Non-pigmented ciliary epithelial cell (primary cell): ENCODE measurements at places on chromosomes 2 and 18.

DNA sequence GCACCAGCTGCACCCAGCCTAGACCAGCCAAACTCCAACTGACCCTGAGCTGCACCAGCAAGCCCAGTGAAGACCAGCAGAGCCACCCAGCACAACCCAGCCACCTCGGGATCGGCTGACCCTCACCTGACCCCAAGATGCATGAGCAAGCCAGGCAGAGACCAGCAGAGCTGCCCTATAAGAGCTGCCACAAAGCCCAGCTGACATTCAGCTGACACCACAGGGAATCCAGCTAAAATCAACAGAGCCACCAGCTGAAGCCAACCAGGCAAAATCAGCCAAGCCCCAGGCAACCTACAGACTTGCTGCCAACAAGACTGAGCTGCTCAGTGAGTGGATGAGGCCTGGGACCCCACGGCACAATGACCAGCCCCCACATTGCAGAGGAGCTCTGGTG is 54.6 kb downstream of the CYP27C1 start:
- no peak for DNase-seq

- DNase-seq, result no peak
Measured at GRCh38 chr2:37679072-37679695, 7.7 kb upstream of the CDC42EP3 start.

GRCh38 chr2:176138923-176139660 is 9.6 kb downstream of the HOXD8 start:
- no peak for DNase-seq

GRCh38 chr2:172985139-172985892 is 90.3 kb upstream of the MAP3K20 start:
- DNase-seq, result no peak

GRCh38 chr18:51425475-51425874 is 228.0 kb upstream of the MEX3C start:
- no peak for DNase-seq
